ENCODE measurements at places on chromosomes 5 and 9.

DNA sequence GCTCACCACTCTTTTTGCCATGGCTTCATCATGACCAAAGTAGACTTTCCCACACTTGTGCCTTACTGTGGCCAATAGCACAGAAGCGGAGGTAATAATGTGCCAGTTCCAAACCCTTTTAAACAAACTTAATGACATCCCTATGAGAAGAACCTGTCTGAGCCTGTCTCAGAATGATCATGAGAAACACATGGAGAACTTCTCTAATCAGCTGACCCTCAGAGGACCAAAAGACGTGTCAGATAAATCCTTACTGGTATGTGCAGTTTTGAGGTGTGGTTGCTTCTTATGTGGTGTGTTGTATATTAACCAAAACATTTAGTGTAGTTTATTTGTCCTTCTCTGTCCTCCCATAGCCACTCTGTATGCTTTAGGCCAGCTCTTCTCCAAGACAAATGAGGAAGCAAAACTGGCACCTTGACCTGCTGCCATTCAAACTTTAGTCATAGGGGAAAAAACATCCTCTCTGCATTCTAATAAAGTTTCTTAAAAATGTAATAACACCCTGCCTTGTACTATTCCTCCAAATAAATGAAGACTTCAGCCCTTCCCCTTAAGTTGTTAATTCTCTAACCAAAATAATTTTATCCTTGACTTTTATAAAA, 168.9 kb downstream of the MUSK start:
- DNase-seq, result no peak

DNA sequence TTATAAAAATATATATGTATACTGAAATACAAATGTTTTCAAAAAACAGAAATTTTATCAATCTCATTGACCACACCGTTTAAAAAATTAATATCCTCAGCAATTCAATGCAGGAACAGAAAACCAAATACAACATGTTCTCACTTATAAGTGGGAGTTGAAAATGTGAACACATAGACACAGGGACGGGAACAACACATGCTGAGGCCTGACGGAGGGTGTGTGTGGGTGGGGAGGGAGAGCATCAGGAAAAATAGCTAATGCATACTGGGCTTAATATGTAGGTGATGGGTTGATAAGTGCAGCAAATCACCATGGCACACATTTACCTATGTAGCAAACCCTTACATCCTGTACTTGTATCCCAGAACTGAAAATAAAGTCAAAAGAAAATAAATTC, 409.5 kb downstream of the MLLT3 start:
- no peak for DNase-seq

GRCh38 chr5:155773680-155774079, 553.3 kb upstream of the SGCD start:
- no peak for DNase-seq

- DNase-seq, result no peak
Observed at GRCh38 chr5:133371371-133372155, 240.8 kb downstream of the FSTL4 start.

DNA sequence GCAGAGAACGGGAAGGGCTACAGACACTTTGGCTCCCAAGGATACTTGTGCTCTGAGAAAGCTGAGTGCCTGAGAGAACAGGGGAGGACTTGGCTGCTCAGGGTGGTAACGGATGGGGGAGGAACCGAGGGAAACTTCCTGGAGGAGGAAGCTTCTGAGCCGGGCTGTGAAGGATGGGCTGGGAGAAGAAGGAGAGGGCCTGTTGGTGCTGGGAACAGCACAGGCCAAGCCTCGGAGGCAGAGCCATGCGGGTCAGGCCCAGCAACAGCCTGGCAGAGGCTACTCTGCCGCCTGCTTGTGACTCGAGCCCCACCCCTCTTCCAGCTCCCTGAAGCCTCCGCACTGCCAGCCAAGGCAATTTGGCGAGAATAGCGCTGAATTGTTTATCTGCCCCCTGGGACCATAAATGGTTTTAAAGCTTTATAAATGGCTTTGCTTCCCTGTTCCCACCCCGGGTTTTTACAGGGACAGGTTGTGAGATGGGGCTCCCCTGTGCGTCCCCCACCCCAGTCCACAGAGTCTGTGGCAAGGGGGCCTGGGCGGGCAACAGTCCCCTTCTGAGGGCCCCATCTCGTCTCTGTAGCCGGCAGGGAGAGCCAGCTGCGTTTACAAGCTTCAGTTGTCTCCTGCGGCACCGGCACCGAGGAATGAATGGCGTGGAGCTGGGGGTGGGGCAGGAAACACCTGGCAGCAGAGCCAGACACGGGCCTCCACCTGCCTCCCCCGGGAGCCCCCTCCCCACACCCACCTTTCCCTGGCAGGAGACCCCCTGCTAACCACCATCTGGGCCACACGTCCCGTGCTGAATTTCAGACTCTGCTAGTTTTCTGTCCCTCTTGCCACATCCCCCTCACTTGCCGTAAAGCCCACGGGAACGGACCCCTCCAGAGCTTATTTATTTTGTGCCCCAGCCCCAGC, 24.4 kb downstream of the FAM163B start:
- no peak for DNase-seq

- no peak for DNase-seq
Observed at GRCh38 chr9:5832071-5832537, 813 bp downstream of the ERMP1 start.

- no peak for DNase-seq
Observed at GRCh38 chr5:56110646-56111403, 116.1 kb upstream of the IL6ST start.

GRCh38 chr5:100600298-100600994, 65.3 kb downstream of the FAM174A start:
- DNase-seq, result no peak

DNA sequence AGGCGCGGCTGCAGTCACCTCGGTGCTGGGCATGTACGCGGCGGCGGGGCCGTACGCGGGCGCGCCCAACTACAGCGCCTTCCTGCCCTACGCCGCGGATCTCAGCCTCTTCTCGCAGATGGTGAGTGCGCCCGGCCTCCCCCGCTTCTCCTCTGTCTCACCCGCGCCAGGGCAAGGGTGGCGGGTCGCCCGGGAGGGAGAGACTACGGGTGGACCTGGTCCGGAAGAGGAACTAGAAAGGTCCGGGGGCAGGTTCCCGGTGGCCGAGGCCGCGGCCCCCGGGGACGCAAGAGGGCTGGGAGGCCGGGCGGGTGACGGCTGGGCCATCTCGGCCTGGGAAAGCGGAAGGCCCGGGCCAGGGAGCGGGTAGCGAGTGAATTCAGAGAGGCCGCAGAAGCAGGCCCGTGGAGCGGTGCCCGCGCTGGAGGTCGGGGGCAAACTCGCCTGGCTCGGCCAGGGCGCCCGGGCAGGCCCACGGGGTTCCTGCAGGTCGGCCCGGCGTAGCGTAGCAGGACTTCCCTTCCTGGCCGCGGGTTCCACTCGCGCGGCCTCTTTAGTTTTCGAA, 711 bp downstream of the IRX1 start:
- no peak for DNase-seq

- DNase-seq, result no peak
Observed at GRCh38 chr5:127025467-127025866, 4.9 kb downstream of the MARCHF3 start.
